ENCODE measurements at places on chromosomes 7 and 10. TPM values are rescaled to one million over a fixed set of nuclear protein-coding genes. Genes with fewer than 3 reads are reported as not detected.

DNA sequence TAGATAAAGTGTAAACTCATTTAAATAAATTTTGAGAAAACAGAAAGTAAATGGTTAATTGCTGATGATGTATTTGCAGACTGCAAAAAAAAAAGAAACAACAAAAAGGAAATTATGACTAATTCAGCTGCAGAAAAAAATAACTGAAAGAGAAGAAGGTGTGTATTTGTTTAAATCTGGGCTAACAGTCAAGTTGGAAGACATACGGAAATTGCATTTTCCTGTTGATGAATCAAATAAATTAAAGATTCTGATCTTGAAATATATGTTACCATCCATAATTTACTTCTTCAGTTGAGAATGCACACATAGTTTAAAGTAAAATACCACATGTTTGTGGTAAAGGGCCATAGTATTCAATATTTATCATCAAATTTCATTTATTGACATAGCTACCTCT, 19.3 kb upstream of the ING3 start:
- H3K36me3 ChIP-seq: no peaks in the 10 kb centered on the region
- H3K27me3 ChIP-seq: peaks cover 2% of the 10 kb centered on the region
- DNase-seq: no peak
- H3K27ac ChIP-seq: no peak overlapping the region
- H3K4me1 ChIP-seq: no peaks in the 10 kb centered on the region

- H3K4me3 ChIP-seq: no peak overlapping the region
- H3K27me3 ChIP-seq: no peaks in the 10 kb centered on the region
- peaks cover 3% of the 10 kb centered on the region for H3K4me1 ChIP-seq
- peaks cover 22% of the 10 kb centered on the region for H3K36me3 ChIP-seq
Observed at GRCh38 chr10:35017608-35018007, 72.5 kb downstream of the CUL2 start.

The CDC14C gene
- not detected for total RNA-seq

DNA sequence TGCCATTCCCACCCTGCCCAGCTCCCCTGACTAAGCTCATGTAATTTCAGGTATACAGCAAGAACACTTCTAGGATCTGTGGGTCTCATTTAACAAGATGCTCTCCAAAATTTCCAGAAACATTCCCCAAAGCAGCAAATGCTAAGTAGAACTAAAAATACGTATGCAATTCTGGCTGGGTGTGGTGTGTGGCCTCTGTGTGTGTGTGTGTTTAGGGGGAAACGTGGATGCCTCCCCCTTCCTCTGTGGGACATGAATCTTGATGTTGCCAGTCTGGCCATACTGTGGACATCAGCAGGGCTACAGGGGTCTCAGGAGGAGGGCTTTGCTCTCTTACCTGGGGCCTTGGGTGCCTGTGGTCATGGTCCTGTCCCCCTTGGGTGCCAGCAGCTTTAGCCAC, 18.4 kb downstream of the EMX2 start:
- H3K27ac ChIP-seq: no peak overlapping the region
- DNase-seq: no peak
- H3K27me3 ChIP-seq: no peaks in the 10 kb centered on the region
- H3K4me3 ChIP-seq: no peak overlapping the region
- no peaks in the 10 kb centered on the region for H3K36me3 ChIP-seq
- no peaks in the 10 kb centered on the region for H3K4me1 ChIP-seq

GRCh38 chr10:79286318-79286951, 60.8 kb upstream of the PPIF start:
- no peak overlapping the region for H3K4me3 ChIP-seq
- DNase-seq: peak; percentile 78
- peak overlapping the region; percentile 54 for H3K27ac ChIP-seq
- H3K36me3 ChIP-seq: peaks cover 5% of the 10 kb centered on the region
- H3K4me1 ChIP-seq: peaks cover 41% of the 10 kb centered on the region

The EPHB6 gene
- 48.4 TPM for total RNA-seq

Data from CD4-positive, alpha-beta memory T cell (primary cell).